ENCODE measurements at places on chromosomes 1 and 21.

DNA sequence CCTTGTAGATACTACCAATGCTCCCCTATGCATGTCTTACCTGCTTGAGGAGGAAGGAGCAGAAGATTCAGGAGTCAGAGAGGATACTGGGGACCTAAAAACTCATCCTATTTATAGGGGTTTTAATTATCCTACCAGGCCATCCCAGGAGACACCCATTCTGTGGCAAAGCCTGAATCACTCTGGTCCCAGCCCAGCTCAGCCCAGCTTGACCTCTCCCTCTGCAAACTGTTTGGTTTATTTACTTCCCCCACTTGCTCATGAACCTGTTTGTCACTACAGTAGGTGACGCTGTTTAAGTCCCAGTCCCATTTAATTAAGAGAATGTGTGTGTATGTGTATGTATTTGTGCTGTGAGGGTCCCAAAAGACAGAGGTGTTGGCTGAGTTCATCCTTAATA, at the start of gene RPTN:
Gene RPTN, minus strand, starts transcription at position 85 of the 400 bp plus-strand sequence. CDS start 1,339 bp downstream, outside the sequence.
- DNase-seq, result no peak

DNA sequence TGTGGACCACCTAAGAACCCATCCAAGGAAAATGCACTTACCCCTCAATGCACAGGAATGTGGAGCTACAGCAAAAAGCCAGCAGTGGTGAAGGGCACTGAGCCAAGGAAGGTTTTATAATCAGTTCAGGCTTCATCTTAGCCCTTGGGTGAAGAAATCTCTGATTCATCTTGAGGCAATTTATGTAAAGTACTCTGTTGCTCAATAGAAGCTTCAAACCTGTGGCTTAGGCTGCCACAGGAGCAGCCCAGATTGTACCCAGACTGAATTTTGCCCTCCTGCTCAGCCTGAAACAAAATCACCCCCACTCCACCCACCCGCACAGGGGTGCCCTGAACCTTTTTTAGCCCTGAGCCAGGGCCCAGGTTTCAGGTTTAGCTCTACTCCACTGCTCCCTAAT, at the start of gene S100A12:
Gene S100A12, minus strand, starts transcription at position 111 of the 400 bp plus-strand sequence. CDS start 1,029 bp downstream, outside the sequence.
- DNase-seq, result no peak

DNA sequence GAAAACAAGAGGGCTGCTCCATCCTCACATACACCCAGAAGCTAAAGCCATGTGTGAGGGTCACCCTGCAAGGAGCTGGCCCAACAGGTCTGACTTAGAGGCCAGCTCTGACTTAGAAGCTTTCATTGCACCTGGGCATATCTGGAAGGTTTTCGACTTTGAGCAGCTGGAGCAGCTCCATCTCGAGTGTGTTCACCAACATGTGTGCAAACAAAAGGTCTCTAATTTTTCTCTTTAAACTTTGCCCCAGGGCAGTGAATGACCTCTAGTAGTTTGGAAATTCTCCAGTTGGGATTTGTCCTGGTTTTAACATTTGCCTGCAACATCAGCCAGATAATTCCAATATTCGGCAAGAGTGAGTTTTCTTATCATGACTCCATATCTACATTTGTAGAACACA, 108.3 kb downstream of the TNR start:
- no peak for DNase-seq

DNA sequence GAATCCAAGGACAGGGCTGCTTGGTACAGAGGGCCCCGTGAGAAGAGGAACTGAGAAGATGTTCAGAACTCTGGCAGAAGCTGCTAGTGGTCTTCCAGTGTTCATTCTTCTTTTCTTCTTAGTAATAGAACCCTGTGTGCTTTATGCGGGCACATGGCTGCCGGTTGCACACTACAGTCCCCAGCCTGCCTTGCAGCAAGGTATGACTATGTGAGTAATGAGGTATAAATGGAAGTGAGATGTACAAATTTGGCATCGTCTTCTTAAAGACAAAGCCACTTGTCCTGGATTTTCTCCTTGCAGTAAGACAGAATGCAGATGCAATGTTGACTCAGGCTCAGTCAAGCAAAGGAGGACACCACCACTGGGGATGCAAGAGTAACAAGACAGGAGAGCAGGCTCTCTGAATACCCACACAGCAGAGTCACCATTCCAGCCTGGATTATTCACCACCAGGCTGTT, 15.0 kb upstream of the ATP1B1 start:
- DNase-seq, result no peak

GRCh38 chr1:152917794-152918193, 9.4 kb downstream of the IVL start:
- DNase-seq, result peak; percentile 26

DNA sequence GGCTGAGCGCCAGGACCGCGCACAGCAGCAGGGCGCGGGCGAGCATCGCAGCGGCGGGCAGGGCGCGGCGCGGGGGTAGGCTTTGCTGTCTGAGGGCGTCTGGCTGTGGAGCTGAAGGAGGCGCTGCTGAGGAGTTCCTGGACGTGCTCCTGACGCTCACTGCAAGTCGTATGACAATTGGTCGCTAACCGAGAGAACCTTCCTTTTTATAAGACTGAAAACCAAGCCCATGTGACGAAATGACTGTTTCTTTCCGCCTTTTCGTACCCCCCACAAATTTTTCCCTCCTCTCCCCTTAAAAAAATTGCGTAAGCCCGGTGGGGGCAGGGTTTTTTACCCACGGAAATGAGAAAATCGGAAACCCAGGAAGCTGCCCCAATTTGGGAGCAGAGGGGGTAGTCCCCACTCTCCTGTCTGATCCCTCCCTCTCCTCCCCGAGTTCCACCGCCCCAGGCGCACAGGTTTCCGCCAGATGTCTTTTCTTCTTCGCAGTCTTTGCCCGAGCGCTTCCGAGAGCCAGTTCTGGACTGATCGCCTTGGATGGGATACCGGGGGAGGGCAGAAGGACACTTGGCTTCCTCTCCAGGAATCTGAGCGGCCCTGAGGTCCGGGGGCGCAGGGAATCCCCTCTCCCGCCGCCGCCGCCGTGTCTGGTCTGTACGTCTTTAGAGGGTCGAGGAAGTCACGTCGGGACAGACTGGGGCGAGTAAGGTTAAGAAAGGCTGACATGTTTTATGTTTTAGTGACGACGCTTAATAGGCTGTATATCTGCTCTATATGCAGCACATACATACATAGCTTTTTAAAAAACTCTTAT, at the start of gene PTGS2:
Gene PTGS2, minus strand, starts transcription at position 179 of the 817 bp plus-strand sequence. Its CDS starts 133 bp downstream, at position 46.
- peak; percentile 66 for DNase-seq

DNA sequence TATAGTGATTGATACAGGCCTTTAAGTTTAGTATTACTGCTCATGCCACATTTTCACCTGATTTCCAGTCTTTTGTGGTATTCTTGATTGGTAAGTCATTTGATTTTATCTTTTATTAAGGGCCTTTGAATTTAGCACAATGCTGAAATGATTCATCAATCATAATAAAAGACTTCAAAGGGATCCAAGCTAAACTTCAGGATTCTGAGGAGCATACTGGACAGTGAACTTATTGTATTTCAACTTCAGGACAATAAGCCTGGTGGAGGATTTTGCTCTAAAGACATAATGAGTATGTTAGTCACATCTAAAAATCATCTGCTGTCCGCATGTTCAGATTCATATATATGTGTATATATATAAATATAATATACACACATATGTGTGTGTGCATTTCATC, 233.3 kb downstream of the SETD4 start:
- no peak for DNase-seq

DNA sequence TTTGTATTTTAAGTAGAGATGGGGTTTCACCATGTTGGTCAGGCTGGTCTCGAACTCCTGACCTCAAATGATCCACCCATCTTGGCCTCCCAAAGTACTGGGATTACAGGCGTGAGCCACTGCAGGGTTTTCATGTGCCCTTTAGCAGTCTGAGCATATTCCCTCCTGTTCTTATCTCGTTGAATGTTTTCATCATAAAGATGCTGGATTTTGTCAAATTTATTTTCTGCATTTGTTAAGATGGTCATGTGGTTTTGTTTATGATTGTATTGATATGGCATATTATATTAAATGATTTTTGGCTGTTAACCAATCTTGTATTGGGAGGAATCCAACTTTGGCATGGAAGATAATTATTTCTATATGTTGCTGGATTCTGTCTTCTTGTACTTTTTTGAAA, 8.8 kb downstream of the JMJD4 start:
- no peak for DNase-seq

DNA sequence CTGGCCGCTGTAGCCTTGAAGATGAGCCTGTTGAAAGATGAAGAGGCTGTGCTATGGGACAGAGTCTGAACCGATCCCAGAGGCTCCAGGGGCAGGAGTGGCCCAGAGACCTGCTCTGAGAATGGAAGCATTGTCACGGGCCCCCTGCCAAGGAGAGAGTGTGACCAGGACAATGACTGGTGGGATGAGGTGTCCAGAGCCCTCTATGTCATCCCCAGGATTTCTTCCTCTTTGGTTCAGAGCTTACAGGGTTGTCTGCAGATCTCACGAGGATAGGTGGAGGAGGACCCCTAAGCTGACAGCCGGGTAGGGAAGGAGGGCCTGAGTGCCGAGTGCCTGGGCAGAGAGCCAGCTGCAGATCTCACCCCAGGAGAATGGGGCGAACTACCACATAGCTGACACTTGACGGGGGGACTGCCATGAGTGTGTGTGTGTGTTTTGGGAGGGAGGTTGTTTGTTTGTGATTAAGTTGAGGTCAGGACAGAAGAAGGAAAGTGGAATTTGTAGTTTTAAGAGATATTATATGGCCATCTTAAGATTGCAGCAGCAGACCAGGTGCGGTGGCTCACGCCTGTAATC, 25.4 kb downstream of the PIK3CD start:
- DNase-seq, result no peak

DNA sequence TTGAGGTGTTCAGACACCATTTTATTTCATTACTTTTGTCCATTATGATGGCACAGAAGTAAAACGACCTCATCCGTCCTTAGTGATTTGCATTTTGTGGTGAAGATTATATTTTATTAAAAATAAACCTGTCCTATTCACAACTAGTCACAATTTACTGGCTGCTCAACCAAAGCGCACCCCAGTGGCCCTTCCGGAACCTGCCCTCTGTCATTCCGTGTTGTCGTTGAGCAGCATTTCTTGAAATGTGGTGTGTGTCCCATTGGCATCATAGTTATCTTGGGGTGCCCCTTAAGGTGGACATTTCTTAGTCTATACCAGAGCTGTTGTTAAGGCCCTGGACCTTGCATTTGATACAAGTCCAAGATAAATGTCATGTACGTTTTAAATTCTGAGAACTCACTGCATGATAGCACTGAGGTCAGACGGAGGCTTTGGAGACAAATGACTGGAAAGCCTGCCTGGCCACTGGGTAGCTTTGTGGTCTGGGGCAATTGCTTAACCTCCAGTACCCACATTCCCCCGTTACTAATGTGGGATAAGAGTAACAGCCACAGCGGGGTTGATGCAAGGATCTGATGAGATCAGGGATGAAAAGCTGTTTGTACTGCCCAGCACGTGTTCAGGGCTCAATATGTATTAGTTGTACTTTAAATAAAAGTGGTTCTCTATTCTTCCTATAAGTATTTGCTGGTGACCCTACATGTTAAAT, 36.2 kb downstream of the BACH1 start:
- no peak for DNase-seq

Measured in NCI-H2171 treated with DMSO at 0.1 percent for 48 hours (cell line).